ENCODE measurements at places on chromosomes 1 and 21.

DNA sequence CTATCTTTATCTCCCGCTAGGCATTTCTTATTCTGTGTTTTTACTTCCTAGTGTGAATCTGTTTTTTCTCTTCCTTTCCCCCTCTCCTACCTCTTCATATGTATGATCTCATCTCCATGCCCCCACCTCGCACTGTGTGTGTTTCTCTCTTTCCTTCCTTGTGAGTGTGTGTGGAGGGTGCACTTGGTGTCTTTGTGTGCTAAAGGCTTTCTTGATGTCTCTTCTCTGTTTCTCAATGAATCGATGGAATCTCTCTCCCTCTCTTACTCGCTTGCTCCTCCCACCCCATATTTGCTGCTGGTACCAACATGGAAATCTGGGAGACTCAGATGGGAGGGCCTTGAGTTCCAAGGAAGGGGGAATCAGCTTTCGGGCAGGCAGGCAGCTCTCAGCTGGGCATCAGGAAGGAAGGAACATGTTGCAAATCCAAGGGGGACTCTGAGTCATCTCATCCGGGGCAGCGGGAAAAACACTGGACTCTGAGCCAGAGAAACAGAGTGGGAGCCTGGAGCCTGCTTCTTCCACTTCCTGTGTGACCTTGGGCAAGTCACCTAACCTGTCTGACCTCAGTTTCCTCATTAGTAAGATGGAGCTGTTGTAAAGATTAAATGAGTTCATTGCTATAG, 147.5 kb downstream of the PTPRU start:
- DNase-seq = no peak

DNA sequence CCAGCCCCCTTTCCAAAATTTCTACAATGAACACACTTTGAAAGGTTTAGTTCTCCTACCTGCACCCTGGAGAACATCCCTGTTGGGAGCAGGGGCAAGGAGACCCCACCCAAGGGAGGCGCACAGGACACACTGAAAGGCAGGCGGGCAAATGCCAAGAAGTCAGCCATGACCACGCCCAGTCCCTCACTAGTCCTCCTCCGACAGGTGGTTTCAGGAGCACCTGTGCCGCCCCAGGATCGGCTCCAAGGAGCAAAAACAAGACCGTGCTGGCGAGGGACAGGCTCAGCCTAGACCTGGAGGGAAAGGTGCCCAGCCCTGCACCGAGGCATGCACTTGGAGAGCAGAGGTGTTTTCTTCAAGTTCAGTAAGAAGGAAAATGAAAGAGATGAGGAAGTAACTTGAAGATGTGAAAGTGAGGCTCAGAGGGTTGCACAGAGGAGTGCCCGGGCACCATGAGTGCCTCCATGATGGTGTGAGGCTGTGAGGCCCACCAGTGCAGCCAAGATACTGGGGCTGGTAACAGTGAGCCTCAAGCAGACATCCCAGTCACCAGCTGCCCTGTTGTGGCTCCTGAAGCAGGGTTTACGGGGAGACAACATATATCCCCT, 19.6 kb upstream of the NADK start:
- no peak for DNase-seq

DNA sequence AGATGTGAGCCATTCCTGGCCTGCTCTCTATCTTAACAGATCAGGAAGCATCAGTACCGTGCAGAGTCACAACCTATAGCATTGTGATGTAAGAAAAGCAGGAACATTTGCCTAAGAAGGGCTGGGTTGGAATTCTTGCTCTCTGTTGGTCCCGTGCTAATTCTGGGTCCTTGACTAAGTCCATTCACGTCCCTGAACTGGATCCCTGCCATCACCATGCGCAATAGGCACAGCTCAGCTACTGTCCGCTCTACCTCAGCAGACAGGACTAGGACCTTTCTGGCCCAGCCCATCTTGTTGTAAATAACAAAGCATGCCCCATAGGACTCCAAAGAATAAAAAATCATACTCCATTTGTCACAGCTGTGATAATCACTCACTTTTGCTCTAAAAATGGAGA, 175.0 kb downstream of the RGS7 start:
- no peak for DNase-seq

DNA sequence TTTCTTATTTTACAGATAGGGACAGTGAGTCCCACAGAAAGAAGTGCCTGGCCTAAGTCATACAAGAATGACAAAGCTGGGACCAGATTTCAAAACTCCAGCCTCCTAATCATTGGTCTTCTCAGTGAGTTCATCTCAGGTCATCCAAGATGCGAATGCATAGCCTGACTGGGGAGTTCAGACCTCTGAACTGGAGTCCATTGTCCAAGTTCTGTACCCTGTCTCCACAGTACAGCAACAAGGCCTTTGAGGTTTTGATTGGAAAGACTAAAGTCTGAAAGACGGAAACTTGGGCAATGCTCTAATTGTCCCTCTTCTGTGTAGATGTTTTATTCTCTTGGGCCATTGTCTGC, 62.0 kb downstream of the TNN start:
- no peak for DNase-seq

- no peak for DNase-seq
Observed at GRCh38 chr1:29055160-29055559, 68.5 kb downstream of the TMEM200B start.

DNA sequence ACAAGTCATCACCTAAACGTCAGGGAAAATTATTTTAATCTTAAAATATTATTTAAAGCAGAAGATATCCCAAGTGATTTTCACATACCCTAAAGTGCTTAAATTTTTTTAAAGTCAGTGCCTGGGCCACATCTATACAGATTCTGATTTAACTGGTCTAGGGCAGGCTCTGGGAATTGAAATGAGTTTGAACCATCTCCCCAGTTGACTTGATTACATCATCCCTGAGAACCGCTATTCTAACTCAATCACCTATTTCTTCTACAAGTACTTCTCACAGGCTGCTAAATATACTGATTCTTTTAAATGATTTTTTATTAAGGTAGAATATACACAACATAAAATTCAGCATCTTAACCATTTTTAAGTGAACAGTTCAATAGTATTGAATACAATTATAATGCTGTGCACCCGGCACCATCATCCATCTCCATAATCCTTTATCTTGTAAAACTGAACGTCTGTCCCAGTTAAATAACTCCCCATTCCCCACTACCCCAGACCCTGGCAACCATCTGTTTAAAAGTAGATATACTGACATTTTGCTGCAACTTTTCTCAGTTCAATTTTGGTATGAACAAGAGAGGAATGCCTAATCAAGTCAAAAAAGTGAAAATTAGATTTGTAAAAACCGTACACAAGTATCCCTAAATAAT, 19.5 kb downstream of the GART start:
- no peak for DNase-seq

GRCh38 chr1:220734571-220735326, 13.4 kb upstream of the MTARC2 start:
- no peak for DNase-seq

DNA sequence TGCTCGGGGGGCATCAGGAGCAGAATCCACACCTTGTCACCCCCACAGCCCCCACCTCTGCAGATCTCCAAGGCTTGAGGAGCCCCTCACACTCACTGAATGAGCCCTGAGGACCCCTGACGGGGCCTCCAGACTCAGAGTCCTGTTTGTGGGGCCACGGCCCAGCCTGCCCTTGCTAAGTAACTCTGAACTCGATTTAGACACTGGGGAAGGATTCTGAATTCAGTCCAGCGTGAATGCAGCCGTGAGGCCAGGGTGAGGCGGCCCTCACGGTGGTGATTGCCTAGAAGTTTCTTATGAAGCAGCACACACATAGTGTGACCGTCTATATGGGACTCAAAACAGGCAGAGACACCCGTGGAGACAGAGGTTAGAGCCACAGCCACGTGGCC, 58.9 kb upstream of the ADARB1 start:
- DNase-seq = no peak

- no peak for DNase-seq
Observed at GRCh38 chr1:219039017-219039681, 134.5 kb upstream of the LYPLAL1 start.

DNA sequence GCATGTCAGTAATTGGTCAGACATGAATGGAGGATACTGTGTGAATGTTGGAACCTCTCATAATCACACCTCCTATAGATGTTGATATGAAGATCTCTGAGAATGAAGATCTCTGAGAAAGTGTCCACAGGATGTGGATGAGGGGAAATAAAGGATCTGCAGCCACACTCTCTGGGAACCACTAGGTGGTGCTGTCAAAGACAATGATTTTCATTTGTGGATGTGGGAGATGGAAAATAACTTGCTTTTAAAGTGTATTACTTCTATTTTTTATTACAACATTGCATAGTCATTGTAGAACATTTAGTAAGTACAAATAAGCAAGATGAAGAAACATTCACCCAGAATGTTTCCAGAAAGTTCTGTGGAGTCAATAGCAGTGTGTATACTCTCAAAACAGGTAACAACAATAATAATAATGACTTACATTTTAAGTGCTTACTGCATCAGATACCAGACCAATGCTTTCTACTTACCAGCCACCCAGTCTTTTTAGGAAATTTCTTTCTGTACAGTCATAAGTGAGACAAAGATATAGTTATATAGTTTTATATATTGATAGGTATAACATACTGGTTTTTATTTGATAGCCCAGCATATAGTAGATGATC, 128.2 kb downstream of the ATG4C start:
- no peak for DNase-seq

GRCh38 chr1:10188133-10188650, 22.2 kb upstream of the KIF1B start:
- DNase-seq = no peak

DNA sequence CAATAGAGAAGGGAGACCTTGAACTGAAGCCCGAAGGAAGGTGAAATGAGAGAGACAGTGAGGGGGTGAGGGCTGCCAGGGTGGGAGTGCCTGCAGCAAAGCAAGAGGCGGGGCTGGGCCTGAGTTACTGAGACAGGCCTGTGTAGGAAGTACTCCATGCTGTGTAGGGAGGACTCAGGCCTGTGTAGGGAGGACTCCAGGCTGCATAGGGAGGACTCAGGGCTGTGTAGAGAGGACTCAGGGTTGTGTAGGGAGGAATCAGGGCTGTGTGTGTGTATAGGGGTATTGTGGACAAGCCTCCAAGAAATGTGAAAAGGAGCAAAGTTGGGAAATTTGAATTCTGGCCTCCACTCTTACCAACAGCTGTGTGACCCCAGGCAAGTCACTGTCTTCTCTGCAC, 133.8 kb upstream of the CACNA1E start:
- no peak for DNase-seq

GRCh38 chr1:173052681-173053196, 2.0 kb upstream of the TNFSF18 start:
- no peak for DNase-seq

GRCh38 chr1:42934541-42935312, 23.9 kb downstream of the SLC2A1 start:
- DNase-seq = no peak

DNA sequence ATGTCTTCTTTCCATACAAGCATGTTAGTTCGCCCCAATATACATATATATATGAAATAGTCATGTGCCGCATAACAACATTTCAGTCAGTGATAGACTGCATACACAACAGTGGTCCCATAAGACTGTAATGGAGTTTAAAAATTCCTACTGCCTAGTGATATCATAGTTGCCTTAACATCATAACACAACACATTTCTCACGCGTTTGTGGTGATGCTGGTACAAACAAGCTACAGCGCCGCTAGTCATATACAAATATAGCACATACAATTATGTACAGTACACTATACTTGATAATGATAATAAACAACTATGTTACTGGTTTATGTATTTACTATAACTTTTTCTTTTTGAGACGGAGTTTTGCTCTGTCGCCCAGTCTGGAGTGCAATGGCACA, 10.7 kb upstream of the SLAMF8 start:
- DNase-seq = no peak

DNA sequence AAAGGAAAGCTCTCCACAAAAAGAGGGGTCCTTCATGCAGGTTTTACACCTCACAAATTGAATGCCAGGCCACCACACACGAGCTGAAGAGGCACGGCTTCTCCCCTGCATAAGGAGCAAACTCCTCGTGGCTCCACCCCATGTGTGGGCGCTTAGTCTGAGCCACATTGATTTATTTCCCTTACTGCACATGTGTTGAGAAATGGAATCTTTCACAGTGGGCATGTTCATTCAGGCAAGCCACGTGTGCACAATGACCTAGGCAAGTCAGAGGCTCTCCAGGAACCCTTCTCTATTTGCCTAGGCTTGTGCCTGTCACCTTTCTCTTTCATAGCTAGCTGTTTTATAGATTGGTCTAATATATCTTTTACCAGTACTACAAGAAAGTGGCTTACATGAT, 120.5 kb downstream of the LTN1 start:
- no peak for DNase-seq

- DNase-seq = no peak
Observed at GRCh38 chr1:233635765-233636502, 22.0 kb downstream of the KCNK1 start.

DNA sequence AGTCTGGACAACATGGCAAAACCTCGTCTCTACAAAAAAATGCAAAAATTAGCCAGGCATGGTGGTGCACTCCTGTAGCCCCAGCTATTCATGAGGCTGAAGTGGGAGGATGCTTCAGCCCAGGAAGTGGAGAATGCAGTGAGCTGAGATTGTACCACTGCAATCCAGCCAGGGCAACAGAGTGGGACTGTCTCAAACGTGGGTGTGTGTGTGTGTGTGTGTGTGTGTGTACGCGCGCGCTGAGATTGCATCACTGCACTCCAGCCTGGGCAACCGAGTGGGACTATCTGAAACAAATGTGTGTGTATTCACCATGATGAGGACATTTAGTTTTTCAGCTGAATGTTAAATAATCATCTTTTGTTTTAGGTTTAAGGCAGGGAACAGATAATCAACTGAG, 21.1 kb downstream of the USP1 start:
- DNase-seq = no peak

DNA sequence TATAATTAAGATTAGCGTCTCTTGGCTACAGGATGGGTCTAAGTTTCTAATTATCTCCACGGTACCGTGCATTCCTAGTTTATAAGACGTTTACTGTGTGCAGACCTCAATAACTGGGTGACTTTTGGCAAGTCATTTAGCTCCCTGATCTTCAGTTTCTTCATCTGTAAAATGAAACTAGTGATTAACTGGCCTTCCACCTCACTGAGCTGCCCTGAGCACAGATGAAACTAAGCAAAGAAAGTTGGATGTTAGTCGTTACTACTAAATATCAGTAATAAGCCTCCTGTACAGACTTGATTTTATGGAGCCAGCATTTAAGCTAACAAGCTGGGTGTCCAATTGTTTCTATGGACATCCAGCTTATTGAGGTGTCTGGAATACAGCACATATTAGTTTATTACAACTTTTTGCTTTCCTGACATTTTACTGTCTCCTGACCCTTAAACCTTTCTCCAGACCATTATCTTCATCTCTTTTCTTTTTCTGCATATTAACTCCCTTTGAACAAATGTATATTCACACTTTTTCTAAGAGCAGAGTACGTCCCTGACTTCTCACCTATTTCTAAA, 1.1 kb downstream of the CR2 start:
- DNase-seq = no peak

DNA sequence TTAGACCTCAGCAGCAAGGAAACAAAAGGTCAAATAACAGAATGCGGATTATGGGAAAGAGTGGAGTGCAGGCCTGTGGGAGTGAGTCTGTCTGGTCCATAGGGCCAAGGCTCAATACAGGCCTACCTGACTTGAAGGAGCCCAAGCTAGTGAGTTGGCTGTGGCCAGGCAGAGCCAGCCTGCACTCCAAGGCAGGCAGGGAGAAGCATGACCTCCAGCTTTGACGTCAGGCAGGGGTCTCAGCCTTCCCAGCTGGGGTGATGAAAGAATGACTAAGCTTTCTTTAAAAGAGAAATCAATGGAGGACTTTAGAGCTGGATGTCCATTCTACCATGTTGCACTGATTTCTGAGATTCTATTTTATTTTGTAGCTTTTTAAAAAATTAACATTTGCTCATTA, 62.8 kb downstream of the RHOU start:
- DNase-seq = no peak

GRCh38 chr1:38733761-38734160, 125.8 kb downstream of the RRAGC start:
- no peak for DNase-seq

GRCh38 chr1:240768979-240769378, 157.0 kb upstream of the GREM2 start:
- no peak for DNase-seq
